T1000 (cell line): ENCODE measurements at places on chromosomes 3 and 15.

- DNase-seq = no peak
Observed at GRCh38 chr15:42772144-42772543, 35.2 kb upstream of the CDAN1 start.

- DNase-seq = no peak
Observed at GRCh38 chr3:41411065-41411464, 211.8 kb downstream of the CTNNB1 start.

GRCh38 chr15:89783111-89783860 is 7.2 kb downstream of the MESP2 start:
- DNase-seq = no peak

- DNase-seq = no peak
Observed at GRCh38 chr3:70531063-70531657, 218.7 kb upstream of the MDFIC2 start.

- no peak for DNase-seq
Observed at GRCh38 chr3:38519000-38519399, 22.9 kb downstream of the EXOG start.

DNA sequence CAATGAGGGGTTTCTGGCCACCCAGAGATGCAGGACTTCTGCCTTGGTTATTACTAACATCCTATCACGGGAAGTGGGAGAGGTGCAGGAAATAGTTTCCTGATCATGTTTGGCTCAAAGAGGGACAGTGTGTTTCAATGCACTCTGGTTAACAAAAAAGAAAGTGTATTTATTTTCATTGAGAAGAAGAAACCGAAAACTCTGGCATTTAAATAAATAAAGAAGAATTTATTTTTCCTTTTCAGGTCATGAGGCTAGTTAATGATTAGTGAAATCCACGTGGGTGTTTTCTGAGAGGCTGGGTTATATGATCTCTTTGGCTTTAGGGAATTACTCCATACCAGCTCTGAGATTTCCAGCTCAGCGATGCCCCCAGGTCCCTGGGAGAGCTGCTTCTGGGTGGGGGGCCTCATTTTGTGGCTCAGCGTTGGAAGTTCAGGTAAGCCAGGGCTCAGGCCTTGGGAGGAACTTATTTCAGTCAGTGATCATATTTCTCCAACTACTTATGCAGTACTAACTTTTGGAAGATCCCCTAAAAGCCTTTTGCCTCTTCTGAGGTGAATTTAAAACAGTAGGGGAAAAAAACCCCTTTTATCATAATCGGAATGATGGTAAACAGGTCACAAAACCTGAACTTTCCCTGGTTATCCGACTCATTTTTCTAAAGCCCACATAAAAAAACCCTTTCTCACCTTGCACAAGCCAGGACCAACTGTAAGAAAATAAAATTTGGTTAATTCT is at the start of gene PLA1A:
TSS of gene PLA1A (plus strand) at position 338 of the 741 bp plus-strand sequence. CDS start at position 367, 29 bp downstream.
- no peak for DNase-seq

GRCh38 chr15:67945951-67946700 is 106.3 kb upstream of the RNU6-1 start:
- peak; percentile 68 for DNase-seq

DNA sequence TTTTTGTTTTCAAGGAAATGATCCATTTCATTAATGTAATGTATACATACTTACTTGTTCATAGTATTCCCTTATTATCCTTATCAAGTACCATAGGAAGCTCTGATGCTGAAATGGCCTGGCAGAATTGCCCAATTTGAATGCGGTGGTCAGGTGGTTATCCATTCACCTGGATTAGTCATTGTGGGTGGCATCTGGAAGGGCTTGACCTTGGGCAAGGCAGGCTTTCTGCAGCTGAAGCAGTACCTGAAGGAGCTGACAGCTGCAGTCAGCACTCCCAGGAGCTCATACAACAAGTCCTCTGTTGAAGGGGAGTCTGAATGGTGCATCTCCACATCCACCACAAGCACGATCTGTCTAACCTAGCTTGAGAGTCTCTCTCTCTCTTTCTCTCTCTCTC is 12.2 kb upstream of the IQCF5 start:
- no peak for DNase-seq

GRCh38 chr3:150495563-150496168 is 50.6 kb downstream of the SERP1 start:
- DNase-seq = no peak

DNA sequence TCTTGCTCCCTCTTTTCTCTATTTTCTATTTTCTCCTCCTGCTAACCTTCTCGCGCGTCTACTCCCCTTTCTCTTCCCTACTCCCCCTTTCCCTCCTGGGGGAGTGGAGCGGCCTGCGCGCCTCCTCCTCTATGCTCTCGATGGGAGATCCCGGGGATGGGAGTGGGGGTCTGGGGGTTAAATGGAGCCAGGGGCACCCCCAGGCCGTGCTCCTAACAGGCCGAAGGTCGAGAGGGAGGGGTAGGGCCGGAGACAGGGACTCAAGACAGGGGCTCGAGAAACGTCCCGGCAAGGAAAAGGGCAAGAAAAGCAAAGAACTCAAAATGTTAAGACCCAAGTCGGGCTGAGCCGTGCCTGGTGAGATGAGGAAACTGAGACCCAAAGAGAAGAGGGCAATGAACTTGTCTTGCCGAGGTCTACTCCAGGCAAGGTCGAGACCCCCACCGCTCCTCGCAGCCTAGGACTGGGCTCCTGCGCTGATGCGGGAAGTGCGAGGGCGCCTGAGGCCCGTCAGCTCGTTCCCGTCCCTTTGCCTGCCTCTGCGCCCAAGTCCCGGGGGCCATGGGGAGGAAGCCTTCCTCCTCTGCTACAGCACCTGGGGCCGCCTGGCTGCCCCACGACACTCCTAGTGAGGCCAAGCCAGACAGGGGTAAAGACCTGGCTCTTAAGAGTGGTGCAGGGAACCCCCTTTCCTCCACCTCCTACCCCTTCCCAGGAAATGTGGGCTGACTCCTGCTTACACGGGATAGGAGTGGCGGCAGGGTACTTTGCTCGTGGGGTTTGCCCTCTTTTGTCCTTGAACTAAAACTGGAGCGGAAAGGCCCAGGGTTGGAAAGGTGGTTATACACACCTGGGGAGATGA is 770 bp upstream of the MEGF11 start:
- DNase-seq = no peak

- DNase-seq = no peak
Observed at GRCh38 chr3:42610976-42611375, 10.5 kb downstream of the NKTR start.

- no peak for DNase-seq
Observed at GRCh38 chr15:75034615-75035014, 11.2 kb downstream of the PPCDC start.

DNA sequence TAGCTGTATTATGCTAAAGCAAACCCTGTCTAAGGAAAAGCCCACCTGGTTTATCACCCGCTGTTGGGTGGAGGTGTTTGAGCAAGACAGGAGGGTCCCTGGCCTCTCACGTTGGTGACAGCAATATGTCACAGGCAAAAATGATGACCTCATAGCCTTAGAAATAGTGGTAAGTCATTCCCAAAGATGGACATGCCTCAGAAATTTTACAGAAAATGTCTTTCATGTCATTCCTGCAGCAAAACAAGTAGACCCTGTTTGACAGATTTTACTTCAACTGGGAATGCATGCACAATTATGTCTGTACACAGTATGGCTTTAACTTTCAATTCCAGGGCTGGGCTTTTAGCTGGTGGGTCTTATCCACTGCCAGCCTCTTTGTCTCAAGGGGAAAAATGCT is 362.3 kb upstream of the C2CD4B start:
- no peak for DNase-seq

- no peak for DNase-seq
Observed at GRCh38 chr15:38196076-38196475, 56.6 kb upstream of the SPRED1 start.

GRCh38 chr3:24128199-24129005 is 183.3 kb downstream of the NR1D2 start:
- no peak for DNase-seq

- no peak for DNase-seq
Observed at GRCh38 chr3:126557415-126557745, 1.4 kb downstream of the C3orf22 start.

DNA sequence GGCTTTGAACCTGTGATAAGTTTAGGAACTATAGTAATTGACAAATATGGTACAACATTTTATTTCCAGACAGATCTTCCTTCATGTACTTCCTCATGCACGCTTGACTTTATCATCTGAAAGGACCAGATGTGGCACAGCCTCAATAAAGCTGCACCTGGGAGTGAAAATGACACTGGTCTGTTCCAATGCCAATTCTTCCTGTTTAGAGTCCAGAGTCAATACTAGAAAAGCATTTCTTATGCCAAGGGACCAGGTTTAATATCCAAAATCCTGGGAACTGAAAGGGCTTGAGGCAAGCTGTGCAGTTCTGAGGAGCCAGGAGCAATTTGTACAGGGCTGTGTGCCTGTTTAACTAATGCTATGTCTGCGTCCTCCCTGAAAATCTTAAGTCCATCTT is 15.3 kb downstream of the DPH6 start:
- DNase-seq = no peak

DNA sequence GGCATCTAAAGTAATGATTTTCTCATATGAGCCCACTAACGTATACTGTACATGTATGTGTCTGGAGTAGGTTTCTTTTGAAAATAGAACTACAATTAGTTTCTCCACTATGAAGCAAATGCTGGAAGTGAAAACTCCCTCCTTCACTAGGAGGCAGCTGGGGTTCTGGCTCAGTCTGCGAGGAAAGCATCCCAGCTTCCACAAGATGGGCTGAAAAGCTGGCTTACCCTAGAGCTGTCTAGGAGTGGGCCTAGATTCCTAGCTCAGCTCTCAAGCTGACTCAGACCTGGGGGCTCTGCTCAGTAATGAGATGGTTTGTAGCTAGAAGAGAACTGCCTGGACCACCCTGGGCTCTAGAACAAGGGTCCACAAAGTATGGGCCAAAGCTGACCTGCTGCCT is 268.3 kb downstream of the THRB start:
- DNase-seq = no peak

DNA sequence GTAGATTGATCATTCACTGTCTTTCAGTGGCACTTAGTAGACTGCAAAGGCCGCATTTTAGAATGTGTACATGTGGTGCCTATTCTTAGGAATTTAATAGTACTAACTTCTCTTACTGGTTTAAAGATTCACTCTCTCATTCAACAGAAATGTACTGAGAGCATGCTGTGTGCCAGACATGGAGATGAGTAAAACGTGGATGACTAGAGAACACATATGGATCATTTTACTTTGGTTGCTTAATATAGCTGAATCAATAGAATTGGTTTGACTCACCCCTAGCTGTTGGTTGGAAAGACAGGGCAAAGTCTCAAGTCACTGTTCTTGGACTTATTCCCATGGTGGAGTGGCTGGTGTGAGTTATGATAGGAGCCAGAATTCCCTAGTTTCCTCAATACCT is 109.1 kb upstream of the TNFAIP8L3 start:
- no peak for DNase-seq

DNA sequence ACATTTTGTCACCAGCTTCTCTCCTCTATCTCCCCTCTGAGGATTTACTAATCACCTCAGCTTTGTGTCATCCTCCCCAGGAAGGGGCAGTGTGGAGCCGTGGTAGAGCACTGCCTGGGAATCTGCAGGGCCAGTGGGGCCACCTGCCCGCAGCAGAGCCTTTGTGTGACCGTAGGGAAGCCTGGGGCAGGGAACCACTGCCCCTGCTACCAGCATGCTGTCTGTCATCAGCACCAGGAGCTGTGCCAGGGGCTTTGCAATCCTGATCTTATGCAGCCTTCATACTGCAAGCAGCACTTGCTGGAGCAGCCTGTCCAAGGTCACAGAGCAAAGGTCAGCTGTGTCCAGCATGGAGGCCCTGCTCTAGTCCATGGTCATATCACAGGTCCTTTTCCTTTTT is 170.2 kb upstream of the IL12A start:
- DNase-seq = no peak

DNA sequence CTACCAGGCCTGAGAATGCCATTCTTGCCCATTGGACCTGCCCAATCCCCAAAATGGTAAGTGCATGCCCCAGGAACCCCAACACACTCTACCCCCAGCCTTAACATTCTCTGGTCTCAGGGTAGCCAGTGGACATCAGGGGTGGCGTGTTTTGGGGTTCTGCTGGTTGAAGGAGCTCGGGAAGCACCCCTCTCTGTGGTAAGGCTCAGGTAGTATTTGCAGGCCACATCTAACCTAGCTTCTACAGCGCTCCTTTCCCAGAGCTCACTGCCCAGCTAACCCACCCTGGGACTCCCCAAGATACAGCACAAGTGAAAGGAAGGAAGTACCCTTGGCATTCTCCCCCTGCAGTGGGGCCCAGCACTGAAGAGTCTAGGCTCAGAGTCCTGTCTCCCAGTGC is 19.8 kb downstream of the NMNAT3 start:
- DNase-seq = no peak

DNA sequence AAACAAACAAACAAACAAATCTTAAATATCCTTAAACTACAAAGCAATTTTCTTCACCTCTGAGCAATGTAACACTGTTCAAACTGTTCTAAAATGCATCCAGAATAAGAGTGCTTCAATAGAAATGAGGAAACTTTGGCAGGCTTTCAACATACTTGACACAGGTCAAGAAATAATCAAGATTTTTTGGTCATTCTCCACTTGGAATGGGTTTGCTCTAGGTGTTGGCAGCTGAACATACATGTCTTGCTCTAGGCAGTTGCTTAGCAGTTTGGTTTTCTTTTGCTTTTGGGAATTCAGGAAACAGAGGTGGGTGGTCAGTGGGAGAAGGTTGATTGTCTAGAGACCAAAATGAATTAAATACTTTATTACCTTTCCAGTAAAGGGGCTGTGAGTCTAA is 1.4 kb upstream of the LRRC3B start:
- DNase-seq = no peak

- DNase-seq = no peak
Observed at GRCh38 chr3:30418443-30418842, 188.0 kb upstream of the TGFBR2 start.

DNA sequence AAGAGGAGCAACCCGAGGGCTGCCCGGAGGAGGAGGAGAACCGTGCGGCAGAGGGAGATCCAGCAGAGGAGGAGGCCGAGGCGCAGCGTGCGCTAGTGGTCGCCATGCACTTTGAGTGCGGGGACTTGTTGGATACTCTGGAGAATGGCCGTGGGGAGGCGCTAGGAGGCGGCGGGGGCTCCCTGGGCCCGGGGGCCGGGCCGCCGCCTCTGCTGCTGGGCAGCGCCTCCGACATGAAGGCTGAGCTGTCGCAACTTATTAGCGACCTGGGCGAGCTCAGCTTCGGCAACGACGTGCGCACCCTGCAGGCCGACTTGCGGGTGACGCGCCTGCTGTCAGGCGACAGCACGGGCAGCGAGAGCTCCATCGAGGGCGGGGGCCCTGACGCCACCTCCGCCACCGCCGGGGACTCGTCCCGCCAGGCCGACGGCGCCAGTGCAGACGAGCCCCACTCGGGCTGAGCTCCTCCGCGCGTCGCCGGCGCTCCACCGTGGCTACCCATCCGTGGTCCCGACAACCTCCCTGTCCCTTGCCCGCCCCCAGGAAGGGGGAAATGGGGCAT is 2.0 kb downstream of the FAM43A start:
- DNase-seq = peak; percentile 15

- DNase-seq = no peak
Observed at GRCh38 chr15:25368850-25369249, 70.0 kb downstream of the UBE3A start.

DNA sequence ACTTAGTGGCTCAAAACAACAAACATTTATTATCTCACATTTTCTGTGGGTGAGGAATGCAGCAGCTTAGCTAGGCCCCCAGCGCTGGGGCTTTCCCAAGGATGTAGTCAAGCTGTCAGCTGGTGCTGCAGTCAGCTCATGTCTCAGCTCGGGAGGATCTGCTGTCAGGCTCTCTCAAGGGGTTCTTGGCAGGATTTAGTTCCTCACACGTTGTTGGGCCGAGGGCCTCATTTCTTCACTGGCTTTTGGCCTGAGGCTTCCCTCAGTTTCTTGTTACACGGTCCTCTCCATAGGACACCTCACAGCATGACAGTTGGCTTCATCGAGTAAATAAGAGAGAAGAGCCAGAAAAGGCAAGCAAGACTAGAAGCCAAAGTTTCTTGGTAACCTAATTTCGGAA is 13.7 kb upstream of the U2SURP start:
- DNase-seq = no peak
